SJSA1 (cell line): ENCODE measurements at places on chromosomes 5 and 9. TPM values are rescaled to one million over a fixed set of nuclear protein-coding genes. Genes with fewer than 3 reads are reported as not detected.

GRCh38 chr5:111135363-111135762 is 43.2 kb downstream of the WDR36 start:
- no peak overlapping the region for H3K4me3 ChIP-seq
- no peaks in the 10 kb centered on the region for H3K27me3 ChIP-seq
- H3K27ac ChIP-seq = no peak overlapping the region
- peaks cover 52% of the 10 kb centered on the region for H3K4me1 ChIP-seq
- no peak for DNase-seq

GRCh38 chr5:180596115-180596667 is 4.9 kb upstream of the SCGB3A1 start:
- H3K4me3 ChIP-seq = no peak overlapping the region
- no peak overlapping the region for H3K27ac ChIP-seq
- DNase-seq = no peak
- peaks cover 29% of the 10 kb centered on the region for H3K27me3 ChIP-seq

Gene CDX1
- total RNA-seq = 0.19 and 1.8 TPM in 2 replicates

Gene SLC28A3
- total RNA-seq = 0.11 and 0.13 TPM in 2 replicates

DNA sequence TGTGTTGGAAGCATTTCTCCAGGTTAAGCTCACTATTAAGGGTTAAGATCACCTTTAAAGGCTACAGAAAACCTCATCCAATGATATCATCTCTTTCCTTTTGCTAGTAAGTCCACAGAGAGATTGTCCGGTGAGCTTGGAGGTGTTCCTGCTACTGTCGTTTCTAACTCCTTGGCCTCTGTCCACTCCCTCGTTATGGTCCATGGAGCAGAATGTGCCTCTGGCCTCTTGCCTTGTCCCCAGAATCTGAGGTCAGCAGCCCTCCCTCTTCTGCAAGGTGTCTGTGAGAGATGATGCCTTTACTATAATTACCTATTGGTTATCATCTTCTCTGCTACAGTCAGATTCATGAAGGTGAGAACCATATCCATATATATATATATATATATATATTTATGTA is 15.0 kb downstream of the ORM2 start:
- no peak overlapping the region for H3K4me3 ChIP-seq
- H3K27me3 ChIP-seq = no peaks in the 10 kb centered on the region
- peaks cover 16% of the 10 kb centered on the region for H3K4me1 ChIP-seq
- DNase-seq = no peak
- H3K27ac ChIP-seq = no peak overlapping the region
